ENCODE measurements at places on chromosomes 3 and 15.

- DNase-seq: no peak
Measured at GRCh38 chr3:9229325-9229724, 20.1 kb downstream of the SRGAP3 start.

- no peak for DNase-seq
Measured at GRCh38 chr3:169133178-169134161, 530.0 kb downstream of the MECOM start.

DNA sequence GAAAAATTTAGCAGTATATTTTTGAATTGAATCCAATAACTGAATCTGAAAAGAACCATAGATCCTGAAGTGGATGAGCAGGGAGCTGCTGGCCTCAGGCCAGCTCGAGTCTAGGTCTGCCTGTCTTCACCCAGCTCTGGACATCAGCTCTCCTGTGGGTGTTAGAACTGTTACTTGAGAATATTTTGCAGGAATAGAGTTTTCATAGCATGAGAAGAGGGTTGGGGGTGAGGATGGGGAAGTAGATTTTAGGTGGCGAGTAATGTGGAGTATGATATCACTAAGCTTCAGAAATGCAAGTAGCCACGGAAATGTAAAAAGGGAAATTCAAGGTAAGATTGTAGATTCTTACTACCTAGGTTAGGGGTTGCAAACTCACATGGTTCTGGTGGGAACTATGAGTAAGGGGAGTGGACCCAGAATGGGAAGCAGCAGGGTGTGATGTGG, 6.2 kb downstream of the RAB8B start:
- DNase-seq: no peak

DNA sequence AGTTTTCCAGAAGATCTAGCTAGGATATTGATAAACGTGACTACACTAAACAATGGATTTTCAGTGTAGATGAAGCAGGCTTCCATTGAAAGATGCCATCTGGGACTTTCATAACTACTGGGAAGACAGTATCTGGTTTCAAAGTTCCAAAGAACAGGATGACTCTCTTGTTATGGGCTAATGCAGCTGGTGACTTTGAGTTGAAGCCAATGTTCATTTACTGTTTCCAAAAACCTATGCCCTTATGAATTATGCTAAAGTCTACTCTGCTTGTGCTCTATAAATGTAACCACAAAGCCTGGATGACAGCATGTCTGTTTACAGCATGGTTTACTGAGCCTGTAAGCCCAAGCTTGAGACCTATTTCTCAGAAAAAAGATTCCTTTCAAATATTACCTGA, 245.4 kb downstream of the GBE1 start:
- no peak for DNase-seq

DNA sequence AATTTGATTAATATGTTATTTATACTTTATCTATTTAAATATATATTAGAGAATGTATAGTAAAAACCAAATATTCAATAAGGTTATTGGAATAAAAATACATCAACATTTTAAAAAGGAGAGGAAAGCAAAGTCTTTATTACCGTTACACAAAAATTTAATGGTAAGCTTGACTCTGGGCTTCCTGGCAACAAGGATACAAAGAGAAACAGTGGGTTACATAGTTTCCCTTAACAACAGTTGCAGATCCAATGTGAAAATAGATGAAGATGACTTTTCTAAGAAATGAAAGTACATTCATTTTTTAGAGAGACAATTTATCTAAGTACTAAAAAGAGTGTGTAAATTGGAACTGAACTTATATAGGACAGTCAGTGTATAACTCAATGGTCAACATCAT, 6.0 kb upstream of the PHLDB2 start:
- DNase-seq: no peak

DNA sequence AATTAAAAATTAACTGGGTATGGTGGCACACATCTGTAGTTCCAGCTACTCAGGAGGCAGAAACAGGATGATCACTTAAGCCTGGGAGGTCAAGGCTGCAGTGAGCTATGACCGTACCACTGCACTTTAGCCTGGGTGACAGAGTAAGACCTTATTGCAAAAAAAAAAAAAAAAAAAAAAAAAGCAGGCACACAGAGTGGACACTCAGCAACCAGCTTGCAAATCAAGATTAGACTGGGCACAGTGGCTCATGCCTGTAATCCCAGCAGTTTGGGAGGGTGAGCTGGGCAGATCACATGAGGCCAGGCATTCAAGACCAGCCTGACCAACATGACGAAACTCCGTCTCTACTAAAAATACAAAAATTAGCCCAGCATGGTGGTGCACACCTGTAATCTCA, 5.4 kb downstream of the CLN6 start:
- DNase-seq: no peak

- no peak for DNase-seq
Measured at GRCh38 chr3:43180694-43181093, 74.8 kb upstream of the POMGNT2 start.

DNA sequence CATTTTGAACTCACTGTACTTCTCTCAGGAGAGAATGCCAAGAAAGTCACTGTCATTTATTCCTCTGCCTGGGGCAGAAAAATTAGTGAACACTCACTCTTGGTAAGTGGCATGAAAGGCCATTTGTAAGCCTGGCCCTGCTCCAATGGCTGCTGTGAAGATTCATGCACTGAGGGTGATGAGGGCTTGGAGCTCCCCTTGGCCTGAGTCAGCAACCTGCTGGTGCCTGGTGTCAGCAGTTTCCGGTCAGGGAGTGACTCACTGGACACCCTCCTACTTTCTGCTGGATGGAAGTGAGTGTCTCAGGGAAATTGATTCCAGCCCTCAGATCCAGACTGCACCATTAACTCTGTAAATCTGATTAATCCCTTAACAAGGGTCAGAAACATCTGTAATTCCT, 37.6 kb downstream of the TRA2B start:
- no peak for DNase-seq

DNA sequence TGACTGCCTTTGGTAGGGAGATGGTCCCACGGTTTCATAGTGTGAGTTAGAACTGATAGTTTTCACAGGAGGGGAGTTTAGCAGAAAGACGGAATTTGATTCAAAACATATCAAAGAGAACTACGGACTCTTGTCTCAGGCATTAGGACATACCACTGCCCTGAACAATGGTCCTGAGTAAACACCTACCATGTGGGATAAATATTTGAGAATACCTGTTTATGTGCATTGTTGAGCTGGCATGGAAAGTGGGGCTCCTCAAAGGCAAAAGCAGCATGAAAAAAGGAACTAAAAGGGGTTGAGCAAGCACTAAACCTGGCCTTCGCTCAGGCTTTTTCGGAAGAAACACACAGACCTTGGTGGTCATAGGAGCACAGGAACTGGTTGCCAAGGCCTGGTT, 144.4 kb downstream of the ZNF621 start:
- DNase-seq: no peak

DNA sequence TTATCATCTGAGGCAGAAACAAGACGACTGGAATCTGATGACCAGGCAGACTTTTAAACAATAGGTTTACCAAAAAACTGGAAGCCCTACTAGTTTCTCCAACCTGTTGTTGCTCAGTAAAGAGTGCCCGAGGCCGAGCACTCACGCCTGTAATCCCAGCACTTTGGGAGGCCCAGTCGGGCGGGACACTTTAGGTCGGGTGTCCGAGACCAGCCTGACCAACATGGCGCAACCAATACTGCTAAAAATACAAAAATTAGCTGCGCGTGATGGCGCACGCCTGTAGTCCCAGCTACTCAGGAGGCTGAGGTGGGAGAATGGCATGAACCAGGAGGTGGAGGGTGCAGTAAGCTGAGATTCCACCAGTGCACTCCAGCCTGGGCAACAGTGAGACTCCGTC, 1.1 kb upstream of the WDR5B start:
- DNase-seq: no peak

DNA sequence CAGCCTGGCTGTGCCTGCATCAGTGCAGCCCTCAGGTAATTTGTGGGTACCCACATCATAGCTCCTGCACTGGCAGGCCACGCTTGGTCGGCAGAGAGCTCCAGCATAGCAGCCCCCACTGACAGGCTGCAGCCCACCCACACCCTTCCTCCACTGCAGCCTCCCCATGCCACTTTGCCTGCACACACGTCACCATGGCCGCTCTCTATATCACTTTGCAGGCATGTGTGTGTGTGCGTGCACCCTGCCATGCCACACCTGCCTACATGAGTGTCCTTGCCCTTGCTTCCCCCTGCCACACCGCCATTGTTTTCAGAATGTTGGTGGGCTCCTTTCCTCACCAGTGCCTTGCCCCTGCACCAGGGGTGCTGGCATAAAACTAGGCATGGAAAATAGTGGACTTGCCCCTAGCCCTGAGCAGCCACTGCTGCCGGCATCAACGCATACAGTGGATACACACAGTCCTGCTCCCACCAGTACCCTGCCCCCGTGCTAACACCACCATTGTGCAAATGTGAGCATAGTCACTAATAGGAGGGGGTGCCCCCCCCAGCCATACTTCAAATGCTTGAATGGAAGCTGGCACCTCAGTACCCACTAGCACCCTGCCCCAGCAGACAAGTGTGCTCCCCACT, 278.7 kb upstream of the MANF start:
- DNase-seq: no peak

GRCh38 chr3:184656829-184657681, 54.8 kb downstream of the MAGEF1 start:
- no peak for DNase-seq

DNA sequence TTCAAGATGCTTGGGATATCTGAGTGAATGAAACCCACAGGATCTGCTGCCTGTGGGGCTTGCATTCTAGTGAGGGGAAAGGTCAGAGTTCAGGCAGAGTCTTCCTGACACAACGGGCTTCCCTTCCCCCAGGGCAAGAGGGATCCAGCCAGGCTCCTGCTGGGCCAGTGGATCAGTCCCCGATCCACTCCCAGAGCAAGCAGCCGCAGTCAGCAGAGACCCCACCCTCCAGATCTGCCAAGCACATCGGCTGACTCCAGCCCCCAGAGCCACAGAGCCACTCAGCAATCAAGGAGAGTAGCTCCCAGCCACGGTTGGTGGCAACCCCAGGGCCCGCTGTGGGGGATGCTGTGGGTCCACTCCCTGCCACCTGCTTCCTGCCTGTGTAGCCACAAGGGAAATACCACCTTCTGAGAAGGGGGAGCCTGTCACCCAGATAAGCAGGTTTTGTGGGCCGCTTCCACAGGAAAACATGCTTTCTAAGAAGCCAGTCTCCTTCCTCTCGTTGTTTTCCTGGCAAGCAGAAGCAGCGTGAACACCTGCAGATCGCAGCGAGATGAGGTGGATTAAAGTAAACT, 44.9 kb downstream of the CPN2 start:
- DNase-seq: peak; percentile 18

GRCh38 chr3:55691141-55691540, 204.0 kb upstream of the WNT5A start:
- no peak for DNase-seq

DNA sequence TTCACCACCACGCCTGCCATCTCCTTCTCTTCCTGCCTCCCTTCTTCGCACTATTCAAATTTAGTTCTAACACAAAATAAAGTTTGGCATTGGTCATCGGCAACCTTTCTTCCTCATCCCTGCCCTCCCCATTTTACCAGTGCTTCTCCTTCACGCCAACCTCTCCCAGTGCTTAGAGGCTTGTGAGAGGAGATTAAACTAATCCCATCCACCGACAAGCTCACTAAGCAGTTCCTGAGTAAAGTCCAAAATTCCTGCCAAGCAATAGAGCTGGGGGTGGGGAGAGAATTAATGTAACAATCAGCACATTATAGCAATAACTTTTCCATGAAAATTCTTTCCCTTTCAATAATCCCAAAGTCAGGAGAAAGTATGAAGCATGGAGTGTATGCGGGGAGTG, 157.4 kb upstream of the GMNC start:
- DNase-seq: no peak

DNA sequence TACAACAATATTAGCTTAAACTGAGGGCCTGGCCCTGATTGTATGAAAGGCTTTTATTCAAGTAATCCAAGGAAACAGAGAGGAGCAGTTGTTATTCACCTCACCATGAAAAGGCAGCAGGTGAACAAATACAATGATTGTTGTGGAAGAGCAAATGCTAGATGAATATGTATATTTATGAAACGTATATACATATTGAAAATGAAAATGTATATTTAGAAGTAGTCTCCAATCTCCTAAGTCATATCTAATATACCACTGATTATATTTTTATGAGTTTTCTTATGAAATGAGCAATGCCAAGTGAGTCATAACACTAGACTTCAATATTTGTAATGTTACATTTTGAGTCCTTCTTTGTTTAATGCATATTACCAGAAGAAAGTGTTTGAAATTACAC, 116.2 kb upstream of the KCNMB2 start:
- no peak for DNase-seq

DNA sequence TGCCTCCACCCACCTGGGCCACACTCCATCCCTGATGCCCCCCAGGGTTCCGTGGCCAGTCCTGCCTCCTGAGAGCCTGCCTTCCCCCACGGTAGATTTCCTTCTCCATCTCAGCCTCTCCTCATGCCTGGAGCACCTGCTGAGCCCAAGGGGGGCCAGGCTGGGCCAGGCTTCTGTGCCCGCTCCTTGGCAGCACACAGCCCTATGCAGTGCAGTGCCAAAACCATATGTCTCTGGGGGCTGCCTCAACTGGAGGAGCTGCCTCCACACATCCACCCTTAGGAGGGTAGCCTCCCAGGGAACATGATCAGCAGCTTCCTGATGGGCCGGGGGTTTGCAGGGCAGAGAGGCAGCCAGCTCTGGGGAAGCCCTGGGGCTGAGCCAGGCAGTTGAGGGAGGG, 24.6 kb upstream of the GATA2 start:
- DNase-seq: no peak

Data from activated CD8-positive, alpha-beta memory T cell treated with anti-CD3 and anti-CD28 coated beads for 1 hour (primary cell).